Naive thymus-derived CD4-positive, alpha-beta T cell (primary cell): ENCODE measurements at places on chromosomes 1 and 21. TPM values are rescaled to one million over a fixed set of nuclear protein-coding genes. Genes with fewer than 3 reads are reported as not detected.

DNA sequence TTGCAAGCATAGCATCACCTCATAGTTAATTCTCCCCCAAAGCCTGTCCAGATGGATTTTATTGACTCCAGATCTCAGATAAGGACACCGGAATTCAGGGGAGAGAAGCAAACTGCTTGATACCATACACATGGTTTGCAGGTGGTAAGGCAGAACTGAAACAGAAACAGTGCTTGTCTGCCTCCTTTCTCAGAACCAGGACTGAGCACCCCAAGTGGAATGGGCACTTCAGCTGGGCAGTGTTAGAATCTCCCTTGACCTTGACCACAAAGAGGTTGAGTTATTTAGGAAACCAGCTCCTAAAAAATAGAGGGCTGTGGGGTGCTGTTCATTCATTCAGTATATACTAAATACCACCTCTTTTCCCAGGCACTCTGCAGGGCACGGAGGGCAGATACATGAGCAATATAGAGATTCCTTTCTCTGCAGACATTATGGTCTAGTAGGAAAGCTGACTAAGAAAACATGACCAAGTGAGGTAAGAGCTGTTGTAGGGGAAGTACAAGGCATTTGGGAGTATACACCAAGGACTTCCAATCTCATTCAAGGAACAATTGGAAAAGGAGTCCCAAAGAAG is 185.2 kb downstream of the C1orf94 start:
- DNase-seq: no peak

- no peak for DNase-seq
Measured at GRCh38 chr1:187275985-187276575, 447.3 kb downstream of the PLA2G4A start.

GRCh38 chr1:19038096-19038495 is 81.6 kb upstream of the IFFO2 start:
- no peak for DNase-seq

GRCh38 chr1:4784761-4785160 is 130.4 kb downstream of the AJAP1 start:
- no peak for DNase-seq

The PRR9 gene
- total RNA-seq: not detected in 2 replicates

DNA sequence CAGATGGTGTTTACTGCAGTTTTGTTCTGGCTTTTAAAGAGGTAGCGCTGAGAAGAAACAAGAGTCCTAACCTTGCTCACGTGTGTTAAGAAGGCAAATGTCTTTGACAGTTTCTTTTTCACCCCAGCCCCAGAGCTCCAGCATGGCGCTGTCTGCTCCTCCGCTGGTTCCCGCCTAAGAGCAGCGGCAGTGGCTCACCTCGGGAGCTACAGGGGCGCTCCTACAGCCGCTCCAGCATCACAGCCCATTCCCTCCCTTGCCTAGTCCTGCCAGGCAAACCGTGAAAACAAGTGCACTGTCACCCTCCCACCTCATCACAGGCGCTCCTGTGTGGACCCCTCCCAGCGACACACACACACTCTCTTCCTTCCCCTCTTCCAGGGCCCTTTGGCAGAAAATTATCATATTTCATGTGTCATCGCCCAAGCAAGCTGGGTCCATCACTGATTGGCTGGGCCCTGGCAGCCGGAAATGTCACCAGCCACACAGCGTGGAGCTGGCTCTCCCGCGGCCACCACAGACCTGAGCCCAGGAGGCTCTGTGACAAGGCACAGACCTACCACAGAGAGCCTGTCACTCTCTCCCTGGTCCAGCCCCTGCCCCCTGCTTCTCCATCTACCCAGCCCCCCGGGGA is 1.2 kb upstream of the HIVEP3 start:
- DNase-seq: peak; percentile 80

DNA sequence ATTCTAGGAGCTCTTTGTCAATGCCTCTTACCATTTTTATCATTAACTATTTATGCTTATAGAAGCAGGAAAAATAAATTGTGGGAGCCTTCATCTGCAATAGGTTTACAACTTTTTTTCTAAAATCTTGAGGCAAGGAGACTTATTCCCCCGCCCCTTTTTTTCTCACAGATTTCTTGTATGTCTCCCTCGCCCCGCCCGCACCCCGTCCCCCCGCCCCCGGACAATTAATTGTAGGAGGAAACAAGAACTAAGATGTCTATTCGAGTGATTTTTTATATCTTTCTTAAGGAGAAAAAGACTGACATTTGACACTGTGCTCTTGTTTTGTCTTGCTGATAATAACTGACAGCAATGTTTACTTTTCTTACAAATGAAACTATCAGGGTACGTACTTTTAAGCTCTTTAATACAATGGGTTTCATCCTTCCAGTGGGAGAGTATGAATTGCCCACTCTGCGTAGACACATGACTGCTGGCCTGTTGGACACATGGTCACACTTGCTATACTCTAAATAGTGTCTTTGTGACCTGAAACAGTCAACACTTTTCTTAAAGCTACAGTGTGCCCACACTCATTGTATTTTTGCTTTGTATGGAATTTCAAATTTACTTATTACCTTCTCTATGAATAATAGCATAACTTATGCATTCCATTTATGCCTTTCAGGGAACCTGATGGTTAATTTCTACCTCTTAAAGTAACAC is 1.5 kb upstream of the IVNS1ABP start:
- no peak for DNase-seq

The FLG2 gene
- not detected for total RNA-seq

The LIPI gene
- total RNA-seq: not detected

GRCh38 chr1:160096274-160097116 is 1.9 kb downstream of the IGSF8 start:
- DNase-seq: no peak

DNA sequence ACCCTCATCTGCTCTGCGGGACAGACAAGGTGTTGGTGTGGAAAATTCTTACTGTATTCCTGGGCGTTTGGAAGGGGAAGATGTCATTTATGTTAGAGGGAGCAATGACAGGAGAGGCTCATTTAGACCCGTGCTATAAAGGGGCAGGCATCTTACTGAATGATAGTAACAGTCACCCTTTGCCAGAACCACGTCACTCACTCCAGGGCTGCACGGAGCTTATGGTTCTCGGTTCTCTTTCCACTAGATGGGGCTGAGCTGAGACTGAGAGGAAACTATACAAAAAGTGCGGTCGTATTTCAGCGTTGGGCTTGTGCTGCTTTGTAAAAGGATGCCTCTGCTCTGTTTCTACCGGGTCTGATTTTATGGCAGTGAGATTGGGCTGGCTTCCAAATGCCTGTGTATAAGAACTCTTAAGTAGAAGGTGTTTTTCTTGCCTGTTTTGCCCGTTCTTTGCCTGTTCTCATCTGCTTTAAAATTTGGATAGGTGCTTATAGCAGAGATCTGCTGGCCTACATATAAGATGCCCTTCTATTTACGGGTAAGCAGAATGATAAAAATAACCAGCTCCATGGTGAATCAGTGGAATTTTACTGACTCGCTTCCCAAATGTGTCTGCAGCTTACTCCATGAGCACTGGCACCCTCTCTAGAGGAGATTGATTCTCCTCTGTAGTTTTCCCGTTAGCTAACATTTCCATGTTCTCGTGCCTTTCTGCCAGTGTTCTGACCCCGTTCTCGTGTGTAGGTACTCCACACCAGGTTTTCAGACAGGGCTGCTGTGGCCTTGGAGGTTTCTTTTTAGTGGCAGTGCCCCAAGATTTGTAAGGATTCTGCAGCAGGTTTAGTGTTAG is 55.9 kb downstream of the MRPS6 start:
- peak; percentile 83 for DNase-seq

The RAB25 gene
- total RNA-seq: 1.1 TPM

The ELAPOR1 gene
- total RNA-seq: 6.7 TPM

GRCh38 chr21:24042687-24043086 is 1564.6 kb downstream of the MRPL39 start:
- DNase-seq: no peak

- DNase-seq: no peak
Measured at GRCh38 chr1:80044662-80045061, 1038.1 kb upstream of the ADGRL4 start.

DNA sequence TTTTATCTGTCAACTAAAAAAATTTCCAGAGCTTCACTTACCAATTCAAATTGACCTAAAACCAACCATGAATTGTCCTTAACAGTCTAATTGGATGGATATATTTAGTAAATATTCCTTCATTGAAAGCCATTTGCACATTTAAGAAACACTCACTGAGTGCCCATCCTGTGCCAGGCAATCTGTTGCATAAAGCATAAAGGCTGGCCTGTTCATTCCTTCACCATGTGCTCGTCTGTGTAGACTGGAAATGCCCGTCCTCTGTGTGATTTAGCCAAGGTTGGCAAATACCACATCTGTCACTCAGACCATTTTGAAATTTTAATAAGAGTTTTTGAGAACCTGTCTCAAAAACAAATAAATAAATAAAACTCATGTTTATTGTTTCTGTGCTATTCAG is 57.1 kb downstream of the ZNF684 start:
- no peak for DNase-seq

DNA sequence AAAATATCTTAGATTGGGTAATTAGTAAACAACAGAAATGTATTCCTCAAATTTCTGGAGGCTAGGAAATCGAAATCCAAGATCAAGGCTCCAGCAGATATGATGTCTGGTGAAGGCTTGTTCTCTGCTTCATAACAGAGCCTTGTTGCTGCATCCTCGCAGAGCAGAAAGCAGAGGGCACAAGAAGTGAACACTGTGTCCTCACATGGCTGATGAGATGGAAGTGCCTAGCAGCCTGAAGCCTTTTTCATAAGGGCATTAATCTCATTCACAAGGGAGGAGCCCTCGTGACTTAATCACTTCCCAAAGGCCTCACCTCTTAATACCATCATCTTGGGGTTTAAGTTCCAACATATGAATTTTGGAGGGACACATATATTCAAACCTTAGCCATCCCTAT is 77.2 kb upstream of the FOXD3 start:
- no peak for DNase-seq

GRCh38 chr1:3268281-3268680 is 186.2 kb upstream of the ARHGEF16 start:
- DNase-seq: no peak

DNA sequence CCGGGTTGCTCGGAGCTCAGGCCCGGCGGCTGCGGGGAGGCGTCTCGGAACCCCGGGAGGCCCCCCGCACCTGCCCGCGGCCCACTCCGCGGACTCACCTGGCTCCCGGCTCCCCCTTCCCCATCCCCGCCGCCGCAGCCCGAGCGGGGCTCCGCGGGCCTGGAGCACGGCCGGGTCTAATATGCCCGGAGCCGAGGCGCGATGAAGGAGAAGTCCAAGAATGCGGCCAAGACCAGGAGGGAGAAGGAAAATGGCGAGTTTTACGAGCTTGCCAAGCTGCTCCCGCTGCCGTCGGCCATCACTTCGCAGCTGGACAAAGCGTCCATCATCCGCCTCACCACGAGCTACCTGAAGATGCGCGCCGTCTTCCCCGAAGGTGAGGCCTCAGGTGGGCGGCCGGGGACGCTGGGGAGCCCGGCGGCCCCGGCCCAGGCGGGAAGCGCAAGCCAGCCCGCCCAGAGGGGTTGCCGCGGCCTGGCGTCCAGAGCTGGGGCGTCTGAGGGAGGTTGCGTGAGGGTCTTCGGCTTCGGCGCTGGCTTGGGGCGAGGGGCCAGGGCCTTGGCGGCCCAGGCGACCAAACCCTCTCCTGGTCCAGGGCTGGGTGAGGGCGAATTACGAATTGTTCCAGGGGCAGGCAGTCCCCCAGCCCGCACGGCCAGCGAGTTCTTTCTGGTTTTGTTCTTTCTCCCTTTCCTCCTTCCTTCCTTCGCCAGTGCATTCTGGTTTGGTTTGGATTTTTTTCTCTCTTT is 805 bp downstream of the SIM2 start:
- DNase-seq: no peak

DNA sequence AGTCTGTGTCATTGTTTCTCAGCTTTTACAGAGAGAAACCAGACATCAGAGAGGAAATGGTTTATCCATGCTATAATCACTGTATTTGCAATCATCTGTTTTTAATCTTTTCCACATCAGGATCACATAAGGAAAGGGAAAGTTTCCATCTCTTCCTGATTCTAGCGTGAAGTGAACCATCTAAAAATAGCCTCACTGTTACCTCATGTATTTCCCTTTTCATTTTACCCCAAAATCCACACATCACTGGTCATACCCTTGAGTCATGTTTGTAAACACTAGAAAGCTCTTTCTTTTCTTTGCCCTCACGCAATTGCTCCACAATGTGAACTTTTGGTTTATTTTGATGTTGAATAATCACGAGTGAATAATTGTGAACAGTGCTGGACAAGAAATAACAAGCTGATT is 146.0 kb downstream of the PLA2G4A start:
- DNase-seq: no peak

The GNAT2 gene
- total RNA-seq: not detected

- DNase-seq: no peak
Measured at GRCh38 chr21:14273736-14274538, 58.0 kb downstream of the RBM11 start.

DNA sequence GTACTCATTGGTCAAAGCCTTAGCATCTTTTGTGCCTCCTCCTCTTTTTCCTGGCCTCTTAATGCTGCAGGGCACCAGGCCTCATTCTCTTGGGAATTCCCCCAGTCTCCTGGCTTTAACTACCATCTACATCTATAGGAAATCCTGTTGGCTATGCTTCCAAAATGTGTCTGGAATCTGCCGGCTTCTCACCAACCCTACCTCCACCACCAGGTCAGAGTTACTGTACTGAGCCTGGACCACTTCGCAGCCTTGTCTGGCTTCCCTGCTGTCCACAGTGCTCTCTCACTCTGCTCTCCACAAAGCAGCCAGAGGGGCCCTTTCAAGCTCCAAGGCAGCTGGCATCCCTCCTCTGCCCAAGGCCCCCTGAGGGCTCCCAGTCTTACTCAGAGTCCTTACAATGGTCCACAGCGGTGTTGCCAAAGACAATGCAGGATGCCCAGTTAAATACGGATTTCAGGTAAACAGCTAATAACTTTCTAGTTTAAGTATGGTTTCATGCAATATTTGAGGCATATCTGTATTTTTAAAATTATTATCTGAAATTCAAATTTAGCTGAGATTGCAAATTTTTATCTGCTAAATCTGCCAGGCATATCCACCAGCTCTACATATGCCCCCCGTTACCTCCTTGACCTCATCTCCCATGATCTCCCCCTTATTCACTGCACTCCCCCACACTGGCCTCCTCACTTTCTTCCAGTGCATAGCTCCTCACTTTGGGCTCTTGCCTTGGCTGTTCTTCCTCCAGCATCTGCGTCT is 34.5 kb upstream of the FAM163A start:
- no peak for DNase-seq

The BEST4 gene
- 1.4 TPM for total RNA-seq

The ANKRD65 gene
- total RNA-seq: not detected

The OR2L2 gene
- total RNA-seq: 0.24 TPM

GRCh38 chr1:99327357-99327756 is 63.1 kb downstream of the PLPPR4 start:
- DNase-seq: no peak
